ENCODE measurements at places on chromosomes 3 and 15. TPM values are rescaled to one million over a fixed set of nuclear protein-coding genes. Genes with fewer than 3 reads are reported as not detected.

GRCh38 chr15:79339588-79340314 is 28.8 kb downstream of the TMED3 start:
- no peak for DNase-seq

- no peak for DNase-seq
Measured at GRCh38 chr3:134007819-134008218, 21.9 kb downstream of the SLCO2A1 start.

DNA sequence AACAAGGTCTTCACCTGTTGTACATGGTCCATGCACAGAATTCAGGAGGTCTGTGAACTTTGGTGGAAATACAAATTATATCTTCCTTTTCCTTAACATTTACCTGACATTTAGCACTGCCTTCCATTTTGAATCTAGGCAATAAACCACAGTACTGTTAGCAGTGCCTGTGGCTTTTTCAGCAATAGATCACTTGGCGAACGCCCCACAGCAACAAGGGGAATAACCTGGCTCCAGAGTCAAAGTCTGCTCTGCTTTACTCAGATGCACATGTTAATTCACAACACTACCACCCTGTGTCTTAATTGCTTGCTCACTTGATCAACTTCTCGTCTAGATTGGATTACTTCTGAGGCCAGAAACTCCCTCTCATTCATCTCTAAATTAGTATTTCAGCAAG is 414.6 kb upstream of the PROK2 start:
- DNase-seq, result no peak

DNA sequence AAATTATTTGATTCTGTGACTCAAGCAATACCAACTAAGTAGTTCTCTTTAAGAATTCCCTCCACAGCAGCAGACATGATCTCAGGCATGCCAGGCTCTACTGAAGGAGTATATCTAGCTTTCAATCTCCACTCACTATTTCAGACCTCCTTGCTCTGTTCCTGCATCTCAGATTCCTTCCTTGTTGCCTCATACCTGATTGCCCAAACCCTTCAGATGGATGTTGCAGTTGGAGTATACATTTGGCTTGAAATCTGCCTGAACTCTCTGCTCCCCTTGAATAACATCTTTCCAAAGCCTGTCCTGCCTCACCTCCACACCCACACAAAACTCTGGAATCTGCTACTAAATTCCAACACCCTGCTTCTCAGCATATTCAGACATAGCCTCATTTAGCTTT is 19.8 kb upstream of the TM4SF4 start:
- DNase-seq, result no peak

GRCh38 chr3:61740494-61740893 is 179.1 kb downstream of the PTPRG start:
- DNase-seq, result no peak

DNA sequence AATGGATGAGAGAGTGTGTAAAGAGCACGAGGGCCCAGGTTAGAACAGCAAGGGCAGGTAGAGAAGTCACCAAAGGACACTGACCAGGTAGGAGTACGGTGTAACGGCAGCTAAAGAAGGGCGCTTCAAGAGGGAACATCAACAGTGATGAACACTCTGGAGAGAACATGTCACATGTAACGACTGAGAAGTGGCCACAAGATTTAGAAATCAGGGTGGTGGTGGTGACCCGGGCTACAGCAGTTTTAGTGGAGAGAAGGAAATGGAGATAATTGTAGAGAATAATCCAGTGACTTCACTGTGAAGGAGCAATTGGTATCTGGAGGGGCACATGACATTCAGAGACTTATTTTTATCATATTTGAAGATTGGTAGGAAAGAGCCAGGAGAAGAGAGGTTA is 1.2 kb upstream of the C15orf40 start:
- no peak for DNase-seq

DNA sequence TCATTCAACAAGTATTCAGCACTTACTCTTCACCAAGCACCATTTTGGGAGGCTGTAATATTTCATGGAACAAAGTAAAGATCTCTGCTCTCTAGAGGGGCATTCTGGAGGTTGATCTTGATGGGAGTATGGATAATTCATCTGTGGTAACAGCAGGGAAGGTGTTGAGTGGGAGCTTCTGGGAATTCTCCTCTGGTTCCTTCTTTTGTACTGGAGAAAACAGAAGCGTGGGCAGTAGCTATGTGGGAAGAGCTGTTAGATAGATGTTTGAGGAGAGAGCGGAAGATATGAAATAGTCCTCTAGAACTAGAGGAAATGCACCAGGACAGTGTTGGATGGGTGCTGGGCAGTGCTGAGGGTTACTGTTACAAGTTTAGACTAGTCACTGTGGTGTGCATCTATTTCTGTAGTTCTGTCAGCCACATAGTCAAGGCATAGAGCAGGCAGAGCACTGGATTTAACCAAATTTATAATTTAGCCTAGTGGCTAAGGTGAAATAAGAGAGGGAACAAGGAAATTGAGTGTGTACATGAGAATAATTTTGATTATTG is 9.6 kb downstream of the NMD3 start:
- DNase-seq, result no peak

DNA sequence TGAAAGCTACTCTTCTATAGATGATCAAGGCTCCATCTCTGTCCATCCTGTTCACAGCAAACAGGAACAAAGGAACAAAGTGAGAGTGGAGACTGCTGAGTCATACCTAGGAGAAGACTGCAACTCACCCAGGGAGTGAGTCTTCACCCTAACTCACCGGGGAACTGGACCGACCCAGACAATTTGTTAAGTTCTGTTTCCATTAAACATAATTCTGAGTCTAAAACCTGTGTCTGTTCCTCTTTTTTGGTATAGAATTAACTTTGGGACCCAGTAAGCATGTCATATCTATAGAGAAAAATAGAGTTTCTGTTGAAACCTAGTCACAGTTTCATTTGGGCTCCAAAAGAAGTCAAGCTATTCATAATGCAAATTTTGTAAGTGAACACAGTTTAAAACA is 21.6 kb downstream of the CCDC80 start:
- DNase-seq, result no peak

DNA sequence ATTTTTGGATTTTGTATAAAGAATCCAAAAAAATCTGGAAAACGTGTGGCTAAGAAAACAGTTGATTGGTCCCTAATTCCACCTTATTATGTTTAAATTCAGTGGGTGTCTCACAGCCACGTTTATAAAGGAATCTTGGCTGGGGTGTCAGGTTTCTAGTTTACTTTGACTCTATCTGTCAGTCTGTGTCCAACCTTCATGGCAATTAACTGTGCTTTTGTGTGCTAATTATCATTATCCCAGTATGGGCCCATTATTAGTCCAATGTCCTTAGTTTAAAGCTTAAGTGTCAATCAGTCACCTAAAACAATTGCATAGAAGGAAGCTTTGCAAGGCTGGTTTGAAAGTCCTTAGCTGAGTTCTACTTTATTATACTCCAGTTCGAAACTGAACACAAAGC is 3.7 kb upstream of the CNTN4 start:
- no peak for DNase-seq

GRCh38 chr15:49556437-49556836 is 64.2 kb downstream of the FAM227B start:
- DNase-seq, result no peak

DNA sequence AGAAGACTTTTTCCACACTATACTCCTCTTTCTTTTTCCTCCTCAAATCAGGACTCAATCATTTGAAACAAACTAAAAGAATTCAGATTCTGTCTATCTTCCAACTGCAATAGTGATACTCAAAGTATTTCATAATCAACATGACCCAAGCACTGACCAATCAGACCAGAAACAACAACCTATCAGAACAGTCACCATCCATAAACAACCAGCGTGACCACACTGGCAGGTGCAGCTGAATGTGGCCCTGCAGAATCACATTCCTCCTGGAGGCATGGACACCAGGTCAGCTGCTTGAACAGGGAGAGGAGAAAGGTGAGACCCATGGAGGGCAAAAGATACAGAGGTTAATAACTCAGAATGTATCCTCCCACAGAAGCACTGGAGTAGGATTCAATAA is 13.3 kb downstream of the HRG start:
- no peak for DNase-seq

- no peak for DNase-seq
Measured at GRCh38 chr3:25910997-25911396, 121.1 kb downstream of the OXSM start.

NRROS gene
- total RNA-seq, result 3.6 TPM

TGM5 gene
- not detected for total RNA-seq

CD86 gene
- 3.0 TPM for total RNA-seq

IMPG2 gene
- total RNA-seq, result 0.25 TPM

TBC1D2B gene
- total RNA-seq, result 45.2 TPM

SH2D7 gene
- not detected for total RNA-seq

CHST14 gene
- 10.4 TPM for total RNA-seq

ZBTB11 gene
- 12.9 TPM for total RNA-seq
